ENCODE measurements at places on chromosomes 11 and 22.

DNA sequence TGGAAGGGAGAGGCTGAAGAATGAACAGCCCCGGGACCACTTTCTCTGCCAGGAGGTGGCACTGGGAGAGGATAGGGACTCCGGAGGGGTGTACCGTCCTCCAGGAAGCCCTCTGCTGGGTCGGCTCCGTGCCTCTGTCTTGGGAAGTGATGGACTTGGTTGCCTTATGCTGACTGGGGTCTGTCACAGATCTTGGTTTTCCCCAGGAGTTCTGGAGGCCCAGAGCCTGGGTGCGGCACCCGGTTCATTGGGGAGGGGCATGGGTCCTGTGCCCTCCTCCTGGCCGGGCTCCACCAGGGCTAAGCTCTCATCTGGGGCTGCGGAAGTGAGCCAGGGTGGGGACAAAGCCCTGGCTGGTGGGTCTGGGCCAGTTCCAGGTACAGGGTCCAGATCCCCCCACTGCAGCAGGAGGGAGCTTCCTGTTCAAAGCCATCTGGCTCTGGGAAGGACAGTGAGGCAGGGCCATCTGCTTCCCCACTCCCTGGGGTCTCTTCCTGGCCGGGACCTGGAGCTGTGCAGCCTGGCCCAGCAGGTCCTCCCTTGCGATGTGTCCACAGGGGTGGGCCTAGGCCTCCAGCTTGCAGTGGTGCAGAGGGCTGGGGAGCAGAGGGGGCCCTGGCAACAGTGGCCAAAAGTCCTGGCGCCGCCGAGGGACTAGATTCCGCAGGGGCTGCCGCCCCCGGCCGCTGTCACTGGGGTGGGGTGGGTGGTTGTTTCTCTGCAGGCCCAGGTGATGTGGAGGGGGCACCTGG is 1.1 kb upstream of the AP2A2 start:
- no peak for DNase-seq

DNA sequence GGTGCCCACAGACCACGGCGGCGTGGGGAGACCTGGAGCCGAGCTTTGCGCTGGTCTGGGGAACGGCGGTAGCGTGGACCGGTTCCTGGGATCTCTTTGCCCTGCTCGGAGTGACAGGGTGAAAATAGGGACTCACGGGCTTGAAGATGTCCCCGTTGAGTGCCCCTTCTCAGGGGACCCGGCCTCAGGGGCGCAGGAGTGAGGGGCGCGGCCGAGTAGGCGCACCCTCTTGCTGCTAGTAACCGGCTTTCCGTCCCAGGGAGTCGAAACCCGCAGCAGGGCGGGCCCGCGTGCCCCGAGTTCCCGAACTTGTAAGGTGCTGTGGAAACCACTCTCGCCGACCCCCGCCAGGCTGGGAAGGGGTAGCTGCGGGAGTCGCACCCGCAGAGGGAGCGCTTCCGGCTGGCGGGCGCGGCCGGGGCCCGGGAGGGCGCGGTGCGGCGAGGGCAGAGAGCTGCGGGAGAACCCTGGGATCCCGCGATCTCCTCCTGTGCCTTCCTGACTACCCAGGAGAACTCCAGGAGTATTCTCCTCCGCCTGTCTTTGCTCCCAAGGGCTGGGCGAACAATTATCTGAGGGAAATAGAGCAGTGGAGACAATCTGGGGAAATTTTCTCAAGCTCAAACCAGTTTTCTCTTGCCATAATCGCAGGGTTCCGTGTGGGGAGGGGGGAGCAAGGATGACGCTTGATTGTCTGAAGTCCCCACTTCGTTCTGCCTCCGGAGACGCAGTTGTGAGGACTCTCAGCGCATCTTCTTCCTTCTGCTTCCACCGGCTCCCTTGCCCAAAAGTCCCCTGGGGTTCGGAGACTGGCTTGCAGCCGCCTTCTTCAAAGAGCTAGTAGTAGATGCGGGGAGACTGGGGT is 666 bp downstream of the NELL1 start:
- DNase-seq: no peak

- no peak for DNase-seq
Measured at GRCh38 chr22:43013355-43014315, 1.3 kb downstream of the PACSIN2 start.

GRCh38 chr11:14417617-14418374 is 58.8 kb upstream of the RRAS2 start:
- DNase-seq: no peak

Data from stimulated activated CD4-positive, alpha-beta T cell treated with anti-CD3 and anti-CD28 coated beads, Interleukin-12 subunit alpha, Interleukin-12 subunit beta, amount 100 ng/mL, for 48 hours (primary cell).